ENCODE measurements at places on chromosomes 1 and 21. TPM values are rescaled to one million over a fixed set of nuclear protein-coding genes. Genes with fewer than 3 reads are reported as not detected.

DNA sequence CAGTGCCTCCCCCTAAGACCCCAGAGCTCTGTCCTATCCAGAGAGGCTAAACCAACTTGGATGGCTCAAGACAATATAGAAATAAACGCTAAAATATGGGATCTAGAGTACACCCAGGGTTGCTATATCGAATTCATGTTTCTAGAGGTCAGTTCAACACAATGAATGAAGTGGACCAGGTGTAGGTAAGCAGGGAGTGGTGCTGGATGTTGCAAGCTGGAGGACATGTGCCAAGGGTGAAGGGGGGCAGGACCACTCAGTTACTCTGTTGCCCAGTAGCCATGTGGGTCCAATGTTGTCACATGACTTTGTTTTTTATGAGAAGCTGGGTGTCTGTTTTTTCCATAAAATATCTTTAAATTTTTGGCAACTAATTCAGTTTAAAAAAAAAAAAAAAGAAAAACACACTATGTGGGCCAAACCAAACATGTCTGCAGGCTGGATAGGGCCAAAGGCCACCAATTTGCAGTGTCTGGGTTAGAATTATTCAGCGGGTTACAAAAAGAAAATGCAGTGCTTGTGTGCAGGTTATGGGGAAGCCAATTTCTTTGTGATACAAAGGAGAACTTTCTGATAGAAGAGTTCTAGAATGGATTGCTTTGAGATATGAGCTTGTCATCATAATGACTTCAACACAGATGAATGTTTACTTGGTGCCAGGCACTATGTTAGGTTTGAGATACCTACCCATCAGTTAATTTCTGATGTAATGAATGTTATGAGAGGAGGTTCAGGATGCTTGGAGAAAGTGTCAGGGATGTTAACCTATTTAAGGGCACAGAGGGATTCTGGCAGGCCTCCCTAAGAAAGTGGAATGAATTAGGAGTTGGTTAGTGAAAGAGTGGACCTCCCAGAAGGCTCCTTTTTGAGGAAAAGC is 8.9 kb downstream of the CACHD1 start:
- DNase-seq, result no peak

- DNase-seq, result no peak
These were observed 130.3 kb upstream of the C21orf91 start for GRCh38 chr21:17949421-17949820.

GRCh38 chr1:187474336-187474735 is 645.6 kb downstream of the PLA2G4A start:
- DNase-seq, result no peak

DNA sequence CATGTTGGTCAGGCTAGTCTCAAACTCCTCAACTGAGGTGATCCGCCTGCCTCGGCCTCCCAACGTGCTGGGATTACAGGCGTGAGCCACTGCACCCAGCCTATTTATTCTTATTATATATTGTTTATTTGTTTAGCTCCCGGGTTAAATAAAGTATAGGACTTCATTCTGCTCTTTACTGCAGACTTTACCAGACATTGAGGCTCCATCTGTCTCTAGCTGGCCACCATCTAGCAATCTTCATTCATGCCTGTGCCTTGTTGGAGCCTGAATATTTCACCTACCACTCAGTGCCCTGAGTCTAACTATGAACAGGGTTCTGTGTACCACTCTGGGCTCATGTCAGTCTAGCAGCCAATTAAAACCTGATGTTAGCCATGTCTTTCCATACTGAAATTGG is 2.1 kb upstream of the DDAH1 start:
- no peak for DNase-seq

DNA sequence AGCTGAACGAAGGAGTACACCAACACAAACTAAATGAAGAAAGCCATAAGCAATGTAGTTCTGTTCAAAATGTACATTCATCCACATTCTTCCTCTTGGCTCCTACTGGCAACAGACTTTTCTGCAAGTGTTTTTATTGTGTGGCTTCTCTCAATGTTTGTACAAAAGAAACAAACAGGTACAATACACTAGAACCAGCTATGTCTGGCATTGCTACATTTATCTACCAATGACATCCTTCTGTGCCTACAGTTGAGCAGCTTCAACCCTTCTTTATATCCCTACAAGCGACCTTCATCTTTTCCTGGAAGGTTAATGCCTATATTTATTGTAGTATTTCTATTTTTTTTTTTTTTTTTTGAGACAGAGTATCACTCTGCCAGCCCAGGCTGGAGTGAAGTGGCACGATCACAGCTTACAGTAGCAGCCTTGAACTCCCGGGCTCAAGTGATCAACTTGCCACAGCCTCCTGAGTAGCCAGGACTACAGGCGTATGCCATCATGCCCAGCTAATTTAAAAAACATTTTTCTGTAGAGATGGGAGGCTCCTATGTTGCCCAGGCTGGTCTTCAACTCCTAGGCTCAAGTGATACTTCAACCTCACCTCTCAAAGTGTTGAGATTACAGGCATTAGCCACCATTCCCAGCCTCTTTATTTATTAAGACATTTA is 89.3 kb downstream of the ASH1L start:
- DNase-seq, result no peak

GRCh38 chr1:201825245-201825644 is 3.7 kb upstream of the IPO9 start:
- no peak for DNase-seq

DNA sequence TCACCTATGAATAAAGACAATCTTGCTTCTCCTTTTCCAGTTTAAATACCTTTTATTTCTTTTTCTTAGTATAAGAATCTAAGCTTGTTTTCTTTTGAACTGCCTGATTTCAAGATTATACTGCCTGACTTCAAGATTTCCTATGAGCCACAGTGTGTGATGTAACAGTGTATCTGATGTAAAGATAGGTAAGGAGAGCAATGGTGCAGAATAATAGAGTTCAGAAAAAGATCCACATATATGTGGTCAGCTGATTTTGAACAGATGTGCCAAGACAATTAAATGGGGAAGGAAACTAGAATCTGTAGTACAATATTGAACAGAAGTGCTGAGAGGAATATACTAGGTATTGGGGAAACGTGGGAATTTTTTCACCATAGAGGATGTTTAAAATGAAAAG is 21.0 kb downstream of the EXO1 start:
- DNase-seq, result no peak

DNA sequence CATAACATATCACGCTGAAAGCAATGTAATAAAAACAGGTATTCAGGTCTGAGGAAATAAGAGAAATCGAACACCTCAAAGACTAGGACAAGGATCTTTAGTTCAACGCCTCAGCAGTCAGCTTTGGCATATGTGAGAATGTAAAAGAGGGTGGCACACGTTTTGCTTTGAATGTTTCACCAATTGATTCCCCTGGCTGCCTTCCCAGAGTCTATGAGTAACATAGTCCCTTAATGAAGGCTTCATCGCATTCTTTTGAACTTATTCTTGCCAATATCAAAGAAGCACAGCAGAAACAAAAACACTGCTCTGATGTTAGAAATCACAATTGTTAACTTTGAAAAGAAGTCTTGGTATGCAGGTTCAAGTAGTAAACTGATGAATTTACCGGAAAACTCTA is 764.8 kb downstream of the ADGRL2 start:
- DNase-seq, result peak; percentile 86

DNA sequence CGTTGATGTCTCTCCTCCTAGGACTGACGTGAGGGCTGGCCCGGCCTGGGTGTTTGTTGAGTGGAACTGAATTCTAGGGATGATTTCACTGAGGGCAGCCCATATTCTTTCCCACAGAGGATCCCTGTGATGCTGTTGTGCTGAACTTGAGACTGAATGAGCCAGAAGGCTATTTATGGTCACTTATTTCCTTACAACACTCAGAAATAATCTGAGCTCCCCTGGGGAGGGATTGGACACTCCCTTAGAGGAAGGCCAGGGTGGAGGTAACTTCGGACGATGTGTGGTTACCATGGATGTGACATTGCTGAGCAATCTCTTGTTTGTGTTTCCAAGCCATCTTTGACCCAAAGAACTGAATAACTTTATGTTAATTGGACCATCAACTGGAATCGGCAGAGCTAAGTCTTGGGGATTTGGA is 5.1 kb upstream of the TMCO4 start:
- no peak for DNase-seq

DNA sequence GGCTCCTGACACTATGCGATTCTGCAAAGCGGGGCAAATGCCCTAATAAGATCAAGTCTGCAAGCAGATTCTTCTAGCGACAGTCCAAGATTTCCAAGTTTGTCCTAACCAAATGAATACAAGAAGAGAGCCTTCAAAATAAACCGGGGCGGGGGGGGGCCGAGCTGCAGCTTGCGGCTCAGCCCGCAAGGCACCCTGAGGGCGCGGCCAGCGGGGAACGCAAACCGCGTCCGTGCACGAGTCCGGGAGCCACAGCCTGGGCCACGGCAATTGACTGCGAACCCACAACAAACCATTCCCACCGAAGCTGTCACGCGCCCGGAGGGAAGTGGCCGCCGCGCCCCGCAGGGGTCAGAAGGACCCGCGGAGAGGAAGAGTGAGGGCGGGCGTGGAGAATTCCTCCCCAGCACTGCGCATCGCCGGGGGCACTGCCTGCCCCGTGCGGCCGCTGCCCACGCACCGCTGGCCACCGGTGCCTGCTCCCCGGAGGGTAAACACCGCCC is 687 bp downstream of the TGFBR3 start:
- DNase-seq, result no peak

- no peak for DNase-seq
These were observed 613.3 kb downstream of the AJAP1 start for GRCh38 chr1:5267603-5268235.

GRCh38 chr21:28614791-28615190 is 377.9 kb downstream of the LTN1 start:
- DNase-seq, result no peak

GRCh38 chr1:237891979-237892378 is 1.3 kb upstream of the ZP4 start:
- peak; percentile 51 for DNase-seq

- no peak for DNase-seq
These were observed 290.9 kb downstream of the LRRIQ3 start for GRCh38 chr1:73907051-73907450.

DNA sequence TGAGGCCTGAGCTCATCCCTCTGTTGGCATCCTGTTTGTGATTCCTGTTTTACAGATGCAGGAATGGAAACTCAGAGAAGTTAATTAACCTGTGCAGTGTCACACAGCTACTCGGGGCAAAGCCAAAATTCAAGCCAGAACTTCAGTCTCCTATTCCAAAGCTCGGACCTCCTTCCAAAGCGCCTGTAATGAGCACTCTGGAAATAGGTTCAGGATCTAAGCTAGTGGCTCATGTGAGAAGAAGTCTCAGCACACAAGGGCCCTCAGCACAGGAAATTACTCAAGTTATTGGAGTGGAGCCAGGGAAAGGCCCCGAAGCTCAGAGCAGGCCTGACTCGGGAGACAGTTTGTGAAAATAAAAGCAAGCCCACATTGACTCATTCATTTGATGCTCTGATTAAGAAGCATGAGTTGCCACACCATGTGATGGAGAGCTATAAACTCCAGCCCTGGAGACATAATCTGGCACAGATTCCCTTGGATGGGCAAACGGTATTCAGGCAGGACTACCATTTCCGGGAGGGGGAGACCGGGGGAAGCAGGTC is 50.6 kb upstream of the LYST start:
- peak; percentile 100 for DNase-seq

- DNase-seq, result no peak
These were observed 95.0 kb downstream of the ASTN1 start for GRCh38 chr1:177069490-177069889.

- no peak for DNase-seq
These were observed 1.5 kb upstream of the RAP1A start for GRCh38 chr1:111618081-111618480.

GRCh38 chr1:12153181-12153785 is 13.5 kb upstream of the TNFRSF1B start:
- peak; percentile 61 for DNase-seq

GRCh38 chr1:226104671-226105121 is 42.2 kb downstream of the H3-3A start:
- DNase-seq, result peak; percentile 73

GRCh38 chr21:45970674-45971615 is 10.6 kb upstream of the COL6A1 start:
- peak; percentile 43 for DNase-seq

- DNase-seq, result no peak
These were observed 218.8 kb downstream of the NTNG1 start for GRCh38 chr1:107359472-107360241.

GRCh38 chr1:15433471-15433870 is 4.8 kb upstream of the CTRC start:
- DNase-seq, result no peak

- DNase-seq, result peak; percentile 36
These were observed 10.9 kb downstream of the PCSK9 start for GRCh38 chr1:55050283-55050682.

- DNase-seq, result no peak
These were observed 259.4 kb downstream of the FAF1 start for GRCh38 chr1:50700621-50701020.

DNA sequence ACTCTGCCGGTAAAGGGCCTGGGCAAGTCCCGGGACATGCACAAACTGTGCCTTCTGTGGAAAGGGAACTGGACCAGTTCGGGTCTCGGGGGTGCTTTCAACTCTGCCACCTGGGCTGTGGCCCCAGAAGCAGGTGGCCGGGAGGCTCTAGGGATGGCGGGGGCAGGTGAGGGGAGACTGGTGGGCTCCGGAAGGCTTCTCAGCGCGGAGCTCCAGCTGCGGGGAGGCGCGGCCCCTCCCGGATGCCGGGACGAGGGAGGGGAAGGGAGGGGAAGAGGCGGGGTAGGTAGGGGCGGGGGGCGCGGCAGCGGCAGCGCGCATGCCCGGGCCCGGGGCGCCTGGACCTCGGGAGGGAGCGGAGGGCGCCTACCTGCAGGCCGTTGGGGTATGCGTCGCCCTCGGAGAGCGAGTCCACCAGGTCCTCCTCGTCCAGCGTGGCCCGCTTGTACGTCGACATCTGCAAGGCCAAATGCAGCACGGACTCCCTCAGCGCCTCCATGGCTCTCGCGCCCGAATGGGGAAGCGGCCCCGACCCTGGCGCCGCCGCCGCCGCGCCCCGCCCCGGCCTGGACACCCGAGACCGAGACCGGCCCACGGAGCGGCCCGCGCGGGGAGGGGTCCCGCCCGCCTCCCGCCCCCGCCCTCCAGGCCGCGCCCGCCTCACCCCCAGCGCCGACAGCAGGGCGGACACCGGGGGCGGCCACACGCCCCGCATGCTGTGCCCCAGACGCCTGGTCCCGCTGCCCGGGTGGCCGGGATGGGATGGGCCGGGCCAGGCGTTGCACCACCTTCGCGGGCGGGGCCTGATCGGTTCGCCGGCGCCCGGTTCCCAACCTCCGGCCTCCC is at the start of gene ECE1:
ECE1 (minus strand) TSS at position 764 of the 846 bp plus-strand sequence; CDS start at position 715, 49 bp downstream.
- DNase-seq, result no peak

Gene KRTAP19-1
- total RNA-seq, result not detected

Gene VWA5B1
- total RNA-seq, result not detected

Gene S100A7A
- not detected for total RNA-seq

Gene BNIPL
- total RNA-seq, result not detected

Gene RHD
- not detected for total RNA-seq

Gene RPE65
- total RNA-seq, result not detected

Gene KIF14
- 17.3 TPM for total RNA-seq

Gene PKP1
- not detected for total RNA-seq

Gene OR2G6
- not detected for total RNA-seq

Gene SPATA6
- not detected for total RNA-seq

Gene APCS
- not detected for total RNA-seq

Gene MYOG
- total RNA-seq, result not detected

Gene NIBAN1
- 27.6 TPM for total RNA-seq

Gene KCNK1
- total RNA-seq, result 7.6 TPM

Gene SLAMF9
- total RNA-seq, result 15.9 TPM

Measured in HT1080 (cell line).